HFFc6 (cell line): ENCODE measurements at places on chromosomes 6 and 20. TPM values are rescaled to one million over a fixed set of nuclear protein-coding genes. Genes with fewer than 3 reads are reported as not detected.

GRCh38 chr6:168361766-168362165, 42.2 kb upstream of the DACT2 start:
- DNase-seq, result no peak

GRCh38 chr20:62032609-62033368, 32.9 kb downstream of the TAF4 start:
- DNase-seq, result no peak

GRCh38 chr6:63790334-63790733, 154.7 kb downstream of the PHF3 start:
- no peak for DNase-seq

DNA sequence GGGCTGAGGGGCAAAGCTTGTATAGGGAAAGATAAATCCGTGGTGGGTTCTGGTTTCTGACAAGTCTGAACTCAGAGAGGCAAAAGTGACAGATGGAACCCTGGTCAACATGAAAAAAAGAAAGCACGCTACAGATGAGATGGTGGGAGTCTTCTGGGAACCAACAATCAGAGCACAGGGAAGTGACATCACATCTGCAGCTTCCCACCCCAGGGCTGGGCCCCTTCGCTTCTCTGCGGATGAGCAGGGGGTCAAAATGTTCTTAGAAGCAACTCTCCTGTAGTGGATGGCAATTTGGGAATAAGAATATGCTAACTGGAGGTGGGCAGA, 129.2 kb upstream of the AKAP12 start:
- no peak for DNase-seq

GRCh38 chr6:62707156-62707555, 421.1 kb upstream of the KHDRBS2 start:
- DNase-seq, result no peak

GRCh38 chr6:3825331-3825831, 23.8 kb upstream of the FAM50B start:
- DNase-seq, result peak; percentile 17

DNA sequence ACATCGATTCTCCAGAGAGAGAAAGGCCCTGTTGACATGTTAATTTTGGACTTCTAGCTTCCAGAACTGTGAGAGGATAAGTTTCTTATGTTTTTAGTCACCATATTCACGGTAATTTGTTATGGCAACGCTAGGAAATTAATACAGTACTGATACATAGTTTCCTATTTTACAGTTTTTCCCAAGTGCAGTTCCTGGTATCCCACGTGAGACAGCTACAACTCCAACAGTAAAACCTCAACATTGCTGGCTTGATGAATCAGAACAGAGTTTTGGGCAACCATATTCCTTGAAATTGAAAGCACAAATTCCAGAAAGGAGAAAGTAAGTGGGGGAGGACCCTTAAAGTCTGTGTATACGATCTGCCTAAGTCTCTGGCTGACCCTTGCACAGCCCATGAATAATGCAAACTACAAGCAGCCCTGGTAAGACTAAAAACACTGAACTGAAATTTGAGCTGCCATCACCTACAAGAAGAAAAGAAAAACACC, 505.1 kb upstream of the NRSN1 start:
- DNase-seq, result no peak

GRCh38 chr20:48374991-48375595, 452.7 kb downstream of the PREX1 start:
- no peak for DNase-seq

DNA sequence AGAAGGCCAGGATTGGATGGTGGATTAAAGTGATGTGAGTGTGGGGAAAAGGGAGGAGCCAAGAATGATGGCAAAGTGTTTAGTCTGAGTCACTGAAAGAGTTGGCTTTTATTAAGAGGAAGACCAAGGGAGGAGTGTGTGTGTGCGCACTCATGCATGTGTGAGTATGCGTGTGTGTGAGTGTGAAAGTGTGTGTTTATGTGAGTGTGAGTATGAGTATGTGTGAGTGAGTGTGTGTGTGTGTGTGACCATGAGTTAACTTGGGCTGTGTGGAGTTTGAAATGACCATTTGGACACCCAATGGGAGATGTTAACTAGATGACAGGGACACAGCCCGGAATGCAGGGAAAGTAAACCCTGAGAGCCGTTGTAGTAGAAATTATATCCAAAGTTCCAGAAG, 57.6 kb upstream of the EYA2 start:
- DNase-seq, result no peak

DNA sequence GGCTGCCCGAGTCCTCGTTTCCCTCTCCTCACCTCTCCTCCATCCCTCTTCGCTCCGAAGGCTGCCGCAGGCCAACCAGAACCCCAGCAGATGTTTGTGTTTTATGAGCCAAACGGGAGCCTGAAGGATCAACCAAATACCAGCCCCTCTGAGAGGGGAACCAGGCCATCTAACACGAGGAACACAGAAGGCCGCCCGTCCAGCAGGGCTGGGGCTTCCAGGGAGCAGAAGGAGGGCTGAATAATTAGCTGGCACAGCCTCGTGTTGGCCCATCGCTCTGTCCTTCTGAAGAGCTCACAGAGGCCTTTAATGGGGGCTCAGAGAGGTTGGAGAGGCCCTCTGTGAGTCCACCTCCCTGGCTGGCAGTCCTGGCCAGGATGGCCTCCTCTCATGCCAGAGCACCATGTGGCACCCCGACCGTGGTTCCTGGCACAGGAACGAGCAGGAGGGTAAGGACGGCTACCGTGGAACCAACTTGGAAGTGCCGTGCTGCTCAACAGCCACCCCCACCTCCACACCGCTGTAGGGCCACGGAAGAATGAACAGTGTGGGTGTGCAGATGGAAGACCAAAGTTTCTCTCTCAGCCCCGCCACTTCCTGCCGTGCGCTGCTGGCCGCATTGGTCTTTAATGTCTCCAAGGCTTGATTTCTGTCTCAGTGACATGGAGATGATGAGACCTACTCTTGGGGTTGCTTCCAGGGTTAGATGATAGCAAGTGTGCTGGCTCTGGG, 155.2 kb downstream of the SCML4 start:
- DNase-seq, result no peak

DNA sequence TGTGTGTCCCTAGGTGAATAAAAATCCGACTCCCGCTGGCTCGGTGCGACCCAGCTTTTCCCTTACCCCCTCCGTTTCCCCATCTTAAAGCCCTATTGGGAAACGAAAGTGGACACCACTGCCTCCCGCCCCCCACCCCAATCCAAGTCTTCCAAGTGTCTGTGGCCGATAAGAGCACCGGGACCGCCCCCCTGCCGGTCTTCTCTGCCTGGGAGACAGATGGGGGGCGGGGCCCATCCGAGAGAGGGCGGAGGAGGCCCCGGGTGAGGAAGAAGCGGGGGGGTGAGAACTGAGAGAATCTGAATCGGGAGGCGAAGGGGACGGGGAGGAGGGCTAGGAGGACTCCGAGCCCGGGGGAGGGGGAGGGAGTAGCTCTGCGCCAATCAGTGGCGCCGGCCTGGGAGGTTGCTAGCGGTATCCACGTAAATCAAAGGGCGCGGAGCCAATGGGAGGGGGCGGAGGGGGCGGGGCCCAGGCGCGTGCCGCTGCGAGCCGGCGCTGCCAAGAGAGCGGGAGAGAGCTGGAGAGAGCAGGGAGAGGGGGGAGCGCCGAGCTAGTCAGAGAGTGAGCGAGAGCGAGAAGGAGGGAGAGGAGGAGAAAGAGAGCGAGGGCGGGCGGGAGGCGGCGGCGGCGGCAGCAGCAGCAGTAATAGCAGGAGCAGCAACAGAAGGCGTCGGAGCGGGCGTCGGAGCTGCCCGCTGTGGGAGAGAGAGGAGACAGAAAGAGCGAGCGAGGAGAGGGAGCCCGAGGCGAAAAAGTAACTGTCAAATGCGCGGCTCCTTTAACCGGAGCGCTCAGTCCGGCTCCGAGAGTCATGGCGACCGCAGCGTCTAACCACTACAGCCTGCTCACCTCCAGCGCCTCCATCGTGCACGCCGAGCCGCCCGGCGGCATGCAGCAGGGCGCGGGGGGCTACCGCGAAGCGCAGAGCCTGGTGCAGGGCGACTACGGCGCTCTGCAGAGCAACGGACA, at the start of gene POU3F2:
TSS of gene POU3F2 (plus strand) at position 515 of the 972 bp plus-strand sequence. CDS start at position 815, 300 bp downstream.
- peak; percentile 70 for DNase-seq

GRCh38 chr20:19944772-19945459, 72.2 kb upstream of the NAA20 start:
- DNase-seq, result peak; percentile 9

- no peak for DNase-seq
Observed at GRCh38 chr6:21947731-21948386, 349.0 kb downstream of the PRL start.

GRCh38 chr6:43189776-43190304, 7.8 kb downstream of the CUL9 start:
- DNase-seq, result no peak

DNA sequence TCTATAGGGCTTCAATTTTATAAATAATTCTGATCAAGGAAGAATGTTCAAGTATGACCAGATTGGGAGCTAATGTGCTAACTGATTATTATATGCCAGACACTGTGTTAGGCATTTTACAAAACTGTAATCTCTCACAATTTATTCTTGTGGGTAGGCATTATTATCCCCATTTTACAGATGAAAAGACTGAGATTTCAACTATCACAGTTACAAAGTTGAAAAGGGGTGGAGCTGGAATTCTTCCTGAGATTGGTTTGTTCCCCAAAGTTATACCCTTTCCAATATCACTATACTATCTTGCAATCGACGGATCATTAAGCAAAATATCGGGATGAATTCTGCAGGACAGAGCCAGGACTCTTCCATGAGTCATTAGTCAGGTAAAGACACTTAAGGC, 57.1 kb downstream of the TPD52L1 start:
- DNase-seq, result no peak

DNA sequence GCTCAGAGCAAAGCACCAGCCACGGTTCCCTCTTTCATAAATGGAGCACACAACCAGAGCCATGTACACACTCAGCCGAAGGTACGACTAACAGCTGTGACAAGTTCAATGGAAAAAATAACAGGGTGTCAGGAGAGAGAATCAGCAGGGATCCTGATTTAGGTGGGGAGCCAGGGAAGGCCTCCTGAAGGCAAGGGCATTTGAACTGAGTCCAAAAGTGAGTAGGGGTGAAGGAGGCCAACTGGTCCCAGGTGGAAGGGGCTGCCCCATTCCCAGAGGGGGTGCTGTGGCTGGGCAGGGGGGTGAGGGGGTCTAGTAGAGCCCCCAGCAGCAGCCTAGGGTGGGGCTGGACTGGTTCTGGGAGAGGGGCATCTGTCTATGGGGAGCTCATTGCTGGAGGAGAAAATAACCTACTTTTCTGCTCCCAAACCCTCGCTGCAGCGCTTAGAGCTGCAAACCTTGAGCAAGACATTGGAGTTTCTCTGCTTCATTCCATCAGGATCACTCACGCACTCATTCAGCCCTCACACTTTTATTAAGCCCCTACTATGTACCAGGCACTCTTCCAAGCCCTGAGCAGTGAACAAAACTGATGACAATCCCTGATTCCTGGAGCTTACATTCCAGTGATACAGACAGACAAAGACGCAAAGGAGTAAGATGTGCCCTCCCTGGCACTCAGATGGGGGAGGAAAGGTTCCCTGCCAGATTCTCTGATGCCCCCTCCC, 113.5 kb downstream of the TOX2 start:
- DNase-seq, result peak; percentile 33

DNA sequence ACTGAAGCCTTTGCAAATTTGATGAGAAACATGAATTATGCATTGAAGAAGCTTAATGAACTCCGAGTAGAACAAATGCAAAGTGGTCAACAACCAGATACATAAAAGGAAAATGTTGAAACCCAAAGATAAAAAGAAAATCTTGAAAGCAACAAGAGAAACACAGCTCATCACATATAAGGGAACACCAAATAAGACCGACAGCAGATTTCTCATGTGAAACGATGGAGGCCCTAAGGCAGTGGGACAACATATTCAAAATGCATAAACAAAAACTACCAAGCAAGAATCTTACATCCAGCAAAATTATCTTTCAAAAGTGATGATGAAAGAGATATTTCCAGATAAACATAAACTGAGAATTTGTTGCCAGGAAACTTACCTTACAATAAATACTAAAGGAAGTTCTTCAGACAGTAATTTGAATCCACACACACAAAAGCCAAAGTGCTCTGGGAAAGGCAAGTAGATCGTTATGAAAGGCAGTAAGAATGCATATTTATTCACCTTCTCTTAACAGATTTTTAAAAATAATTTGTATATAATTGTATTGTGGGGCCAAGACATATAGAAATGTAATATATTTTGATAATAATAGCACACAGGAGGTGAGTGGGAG, 22.5 kb downstream of the SLC52A3 start:
- no peak for DNase-seq

- no peak for DNase-seq
Observed at GRCh38 chr6:139008117-139008516, 20.1 kb upstream of the REPS1 start.

- peak; percentile 11 for DNase-seq
Observed at GRCh38 chr6:126170978-126171382, 168.9 kb upstream of the CENPW start.

GRCh38 chr6:154649721-154650120, 83.5 kb upstream of the SCAF8 start:
- DNase-seq, result no peak

- DNase-seq, result no peak
Observed at GRCh38 chr20:58446264-58446959, 57.4 kb downstream of the VAPB start.

DNA sequence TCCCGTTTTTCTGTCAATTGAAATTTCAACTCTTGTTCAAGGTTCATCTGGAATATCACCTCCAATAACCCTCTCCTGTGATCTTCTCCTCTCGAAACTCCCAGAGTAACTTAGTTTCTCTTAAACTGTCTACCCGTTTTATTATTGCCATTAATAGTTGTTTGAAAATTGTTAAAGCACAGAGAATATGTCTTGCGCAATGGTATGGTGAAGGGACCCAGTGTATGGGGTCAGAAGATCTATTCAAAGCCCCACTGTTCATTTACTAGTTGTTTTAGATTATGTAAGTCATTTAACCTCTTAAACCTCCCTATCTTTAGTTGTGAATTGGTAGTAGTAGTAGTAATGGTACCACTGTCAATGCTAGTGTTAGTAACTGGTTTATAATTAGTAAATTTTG, 6.2 kb upstream of the TAB2 start:
- DNase-seq, result no peak

DNA sequence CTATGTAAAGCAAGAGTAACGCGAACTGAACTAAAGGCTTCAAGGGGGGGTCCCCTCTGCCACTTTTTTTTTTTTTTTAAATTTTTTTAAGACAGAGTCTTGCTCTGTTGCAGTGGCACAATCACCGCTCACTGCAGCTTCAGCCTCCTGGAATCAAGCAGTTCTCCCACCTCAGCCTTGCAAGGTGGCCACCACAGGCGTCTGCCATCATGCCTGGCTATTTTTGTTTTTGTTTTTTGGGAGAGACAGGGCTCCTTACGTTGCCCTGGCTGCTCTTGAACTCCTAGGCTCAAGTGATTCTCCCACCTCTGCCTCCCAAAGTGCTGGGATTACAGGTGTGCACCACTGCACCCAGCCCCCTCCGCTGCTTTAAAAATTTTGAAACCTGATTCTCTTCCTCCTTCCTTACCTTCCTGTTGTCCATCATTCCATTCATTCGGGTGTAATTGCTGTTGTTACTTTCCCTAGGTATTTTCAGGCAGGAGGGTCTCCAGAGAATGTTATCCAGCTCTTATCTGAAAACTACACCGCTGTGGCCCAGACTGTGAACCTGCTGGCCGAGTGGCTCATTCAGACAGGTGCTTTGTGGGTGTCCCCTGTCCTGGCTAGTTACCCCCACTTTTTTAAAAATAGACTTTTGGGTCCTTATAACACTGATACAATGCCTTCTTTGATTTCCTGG, 5.4 kb downstream of the NELFCD start:
- no peak for DNase-seq

- no peak for DNase-seq
Observed at GRCh38 chr20:14597206-14597715, 259.8 kb upstream of the FLRT3 start.

Gene CFAP206
- 0.16 TPM in 1 of 3 replicates, not detected in the others for total RNA-seq

Gene MEA1
- 118 to 124 TPM (median 123 TPM) in 3 replicates for total RNA-seq

Gene ENPP5
- not detected in 3 replicates for total RNA-seq

Gene TFAP2D
- total RNA-seq, result not detected in 3 replicates

Gene NFATC2
- 0.87 to 1.0 TPM (median 0.97 TPM) in 3 replicates for total RNA-seq

Gene TSBP1
- not detected in 3 replicates for total RNA-seq

Gene GUCA1A
- total RNA-seq, result not detected in 3 replicates
